ENCODE measurements at places on chromosomes 5 and 9.

GRCh38 chr9:85941622-85941940 lies 635 bp downstream of the NAA35 start:
- no peak for DNase-seq

GRCh38 chr5:179153921-179154345 lies 93.8 kb downstream of the ZNF354C start:
- DNase-seq, result no peak

DNA sequence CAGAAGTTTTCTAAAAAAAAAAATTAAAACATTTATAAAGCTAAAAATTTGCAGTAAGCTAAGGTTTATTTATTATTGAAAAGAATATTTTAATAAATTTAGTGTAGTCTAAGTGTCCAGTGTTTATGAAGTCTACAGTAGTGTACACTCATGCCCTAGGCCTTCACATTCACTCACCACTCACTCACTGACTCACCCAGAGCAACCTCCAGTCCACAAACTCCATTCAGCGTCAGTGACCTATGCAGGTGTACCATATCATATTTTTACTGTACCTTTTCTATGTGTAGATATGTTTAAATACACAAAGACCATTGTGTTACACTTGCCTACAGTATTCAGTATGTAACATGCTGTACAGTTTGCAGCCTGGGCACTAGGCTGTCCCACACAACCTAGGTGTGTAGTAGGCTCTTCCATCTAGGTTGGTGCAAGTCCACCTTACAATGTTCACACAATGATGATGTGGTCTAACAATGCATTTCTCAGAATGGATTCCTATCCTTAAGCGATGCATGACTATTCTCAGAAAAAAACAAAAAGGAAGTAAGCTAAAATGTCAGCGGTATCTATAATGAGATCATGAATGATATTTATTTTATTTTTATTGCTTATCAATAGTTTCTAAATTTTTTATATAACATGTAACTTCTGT lies 336.7 kb downstream of the AGTPBP1 start:
- no peak for DNase-seq

DNA sequence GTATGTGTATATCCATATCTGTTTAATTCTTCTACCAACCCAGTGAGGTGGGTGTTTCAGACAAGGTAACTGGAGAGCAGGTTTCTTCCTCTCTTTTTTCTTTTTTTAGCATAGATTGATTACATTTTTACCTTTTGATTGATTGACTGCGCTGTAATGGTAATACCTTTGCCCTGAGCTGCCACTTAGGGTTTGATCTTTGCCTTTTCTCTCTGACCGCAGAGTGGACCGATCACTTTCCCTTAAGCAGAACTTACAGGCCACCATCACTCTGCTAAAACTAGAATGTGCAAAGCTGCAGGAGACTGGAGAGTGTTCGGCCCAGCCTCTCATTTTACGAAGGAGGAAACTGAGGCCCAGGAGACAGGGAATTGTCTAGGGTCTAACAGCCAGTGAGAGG lies 38.0 kb downstream of the RCL1 start:
- no peak for DNase-seq

DNA sequence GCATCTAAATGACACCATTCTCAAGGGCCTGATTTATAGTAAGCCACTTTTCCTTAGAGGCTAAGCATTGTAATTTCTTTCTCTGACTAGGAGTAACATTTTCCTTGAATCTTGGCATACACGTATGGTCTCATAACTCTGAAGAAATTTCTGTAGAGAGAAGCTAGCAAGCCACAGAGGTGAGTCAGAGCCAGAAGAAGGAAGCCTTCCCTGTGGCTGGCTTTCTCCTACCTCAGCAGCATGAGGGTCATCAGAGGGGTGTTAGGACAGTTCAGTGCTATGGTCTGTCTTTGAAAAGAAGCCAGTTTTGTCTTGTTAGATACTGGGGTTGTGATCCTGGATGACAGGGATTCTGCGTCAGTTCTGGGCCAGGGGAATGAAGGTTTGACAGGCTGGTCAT lies 3.2 kb downstream of the SNX30 start:
- no peak for DNase-seq

DNA sequence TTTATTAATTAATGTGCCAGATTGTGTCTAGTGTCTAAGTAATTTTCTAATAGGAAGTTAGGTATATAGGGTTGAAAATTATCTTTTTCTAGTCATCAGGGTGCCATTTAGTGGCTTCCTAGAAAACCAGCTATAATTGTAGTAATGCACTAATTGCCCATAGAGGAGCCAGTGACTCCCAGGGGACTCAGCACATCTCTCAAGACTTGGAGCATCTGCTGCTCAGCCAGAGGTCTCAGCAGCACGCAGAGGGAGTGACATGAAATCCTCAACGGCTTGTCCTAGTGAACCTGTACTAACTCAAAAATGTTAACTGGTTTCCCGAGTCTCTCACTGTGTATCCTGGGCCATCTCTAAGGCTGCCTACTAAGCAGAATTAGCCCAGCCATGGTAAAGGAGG lies 78.2 kb upstream of the MAN2A1 start:
- no peak for DNase-seq

DNA sequence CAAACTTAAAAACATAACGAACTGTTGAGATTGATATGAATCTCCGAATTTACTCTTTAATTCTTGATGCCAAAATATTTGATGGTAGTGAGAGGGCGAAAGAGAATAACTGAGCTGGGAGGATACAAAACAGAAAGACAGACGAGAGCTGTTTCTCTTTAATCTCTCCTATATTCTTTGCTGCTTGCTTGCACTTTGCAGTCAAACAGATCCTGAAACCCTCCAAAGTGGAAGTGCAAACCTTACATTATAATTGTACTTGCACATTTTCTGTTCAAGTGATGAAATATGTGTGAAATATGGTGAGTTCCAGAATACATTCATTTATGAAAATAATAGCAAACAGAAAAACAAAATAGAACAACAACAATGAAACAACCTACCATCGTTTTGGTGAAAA lies 63.8 kb downstream of the PAM start:
- DNase-seq, result no peak

DNA sequence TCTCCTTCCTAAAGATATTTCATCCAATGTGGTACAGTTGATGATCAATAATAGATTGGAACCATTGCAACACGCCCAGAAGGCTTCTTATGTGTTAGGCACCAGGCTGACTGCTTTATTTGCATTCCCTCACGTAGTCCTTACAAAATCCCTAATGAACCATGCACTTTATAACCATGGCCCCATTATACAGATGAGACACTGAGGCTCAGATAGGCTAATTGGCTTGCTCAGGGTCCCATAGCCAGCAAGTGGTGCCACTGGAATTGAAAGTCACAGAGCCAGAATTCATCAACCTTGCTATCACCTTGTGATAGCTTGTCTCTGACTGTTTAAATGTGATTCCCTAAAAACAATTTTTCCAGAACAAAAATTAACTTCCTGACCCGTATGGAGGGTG lies 27.8 kb upstream of the RAI14 start:
- DNase-seq, result no peak

DNA sequence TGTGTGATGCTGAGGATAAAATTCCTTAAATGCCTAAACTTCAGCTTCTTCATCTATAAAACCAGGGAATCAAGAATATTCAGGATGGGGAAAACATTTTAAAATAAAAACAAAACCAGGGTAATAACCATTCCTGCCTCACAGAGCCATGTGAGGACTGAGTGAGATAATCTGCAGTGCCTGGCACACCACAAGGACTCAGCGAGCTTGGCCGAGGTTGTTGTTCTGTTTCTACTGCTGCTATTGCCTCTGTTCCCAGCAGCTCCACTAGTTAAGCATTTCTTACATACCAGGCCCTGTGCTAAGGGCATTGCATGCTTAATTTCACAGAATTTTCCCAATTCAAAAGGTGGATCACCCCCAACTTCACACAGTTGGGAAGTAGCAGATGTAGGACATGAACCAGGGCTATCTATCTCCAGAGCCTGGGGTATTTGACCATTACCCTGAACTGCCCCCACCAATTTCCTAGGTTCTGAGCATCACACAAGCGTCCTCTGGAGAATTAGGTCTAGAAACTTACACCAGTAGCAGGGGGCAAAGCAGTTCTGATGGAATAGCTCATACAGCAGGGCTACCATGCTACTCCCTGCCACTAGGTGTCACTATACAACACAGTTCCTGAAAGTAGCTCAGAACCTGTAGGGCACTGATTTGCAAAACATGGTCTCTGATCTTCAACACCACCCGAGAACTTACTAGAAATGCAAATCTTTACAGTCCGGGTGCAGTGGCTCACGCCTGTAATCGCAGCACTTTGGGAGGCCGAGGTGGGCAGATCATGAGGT lies 74.3 kb downstream of the LRSAM1 start:
- peak; percentile 18 for DNase-seq

DNA sequence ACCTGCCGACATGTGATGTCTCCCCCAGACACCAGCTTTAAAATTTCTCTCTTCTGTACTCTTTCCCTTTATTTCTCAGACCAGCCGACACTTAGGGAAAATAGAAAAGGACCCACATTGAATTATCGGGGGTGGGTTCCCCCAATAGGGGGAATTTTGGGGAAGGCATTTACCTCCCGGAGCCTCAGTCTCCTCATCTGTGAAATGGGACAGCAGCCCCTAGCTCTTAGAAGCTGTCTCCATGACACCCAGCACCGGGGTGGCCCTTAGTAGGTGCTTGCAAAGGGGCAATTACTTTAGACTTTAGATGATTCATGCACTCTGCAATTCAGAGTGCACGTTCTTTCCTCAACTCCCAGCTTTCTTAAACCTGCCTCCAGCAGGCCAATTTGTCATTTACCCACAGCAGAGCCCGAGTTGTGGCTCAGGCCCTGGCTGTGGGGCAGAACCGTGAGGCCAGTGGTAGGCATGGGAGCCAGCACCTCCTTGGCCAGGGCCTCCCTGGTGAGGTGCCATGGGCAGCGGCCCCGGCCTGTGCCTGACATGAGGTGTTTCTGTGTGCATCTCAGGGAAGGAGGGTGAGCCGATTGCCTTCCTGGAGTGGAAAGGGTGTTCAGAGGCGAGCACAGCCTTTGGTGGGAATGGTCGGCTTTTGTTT lies 51.7 kb downstream of the SH3PXD2B start:
- DNase-seq, result no peak

DNA sequence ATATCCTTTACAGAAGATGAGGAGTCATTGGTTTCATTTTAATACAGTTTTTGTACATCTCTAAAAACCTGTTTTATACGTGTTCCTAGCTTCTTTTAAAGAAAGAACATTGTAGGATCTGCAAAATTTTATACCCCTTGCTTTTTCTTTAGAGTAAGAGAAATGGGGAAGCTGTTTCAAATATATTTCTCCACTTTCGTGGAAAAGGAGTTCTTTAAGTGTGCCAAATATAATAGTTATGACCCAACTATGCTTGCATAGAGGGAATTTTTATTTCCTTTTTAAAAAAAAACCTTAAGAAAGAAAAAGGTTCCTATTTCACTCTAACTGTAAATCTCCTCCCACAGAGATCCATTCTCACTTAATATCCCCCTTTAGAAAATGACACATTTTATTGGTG lies 27.5 kb upstream of the DMAC1 start:
- no peak for DNase-seq
